ENCODE measurements at places on chromosomes 12 and 14.

- no peak for DNase-seq
Measured at GRCh38 chr12:96326628-96327227, 73.5 kb downstream of the CDK17 start.

DNA sequence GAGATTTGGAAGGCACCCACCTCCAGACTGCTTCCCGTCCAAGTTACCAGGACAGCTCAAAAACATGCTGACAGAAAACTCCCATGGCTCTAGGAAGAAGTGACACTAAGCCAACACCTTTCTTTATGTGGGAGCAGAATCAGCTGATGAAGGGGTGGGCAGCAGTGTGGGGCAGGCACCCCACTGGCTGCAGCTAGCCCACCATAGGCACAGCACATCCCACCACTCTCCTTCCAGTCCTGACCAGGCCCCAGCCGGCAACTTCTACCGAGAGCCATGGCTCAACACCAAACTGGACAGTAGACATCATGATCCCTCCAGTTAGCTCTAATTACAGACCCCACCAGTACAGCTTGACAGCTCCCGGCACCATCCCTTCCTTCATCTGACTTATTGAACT is 45.0 kb downstream of the SH2B3 start:
- DNase-seq: peak; percentile 45

- no peak for DNase-seq
Measured at GRCh38 chr12:65189028-65189718, 19.8 kb downstream of the LEMD3 start.

DNA sequence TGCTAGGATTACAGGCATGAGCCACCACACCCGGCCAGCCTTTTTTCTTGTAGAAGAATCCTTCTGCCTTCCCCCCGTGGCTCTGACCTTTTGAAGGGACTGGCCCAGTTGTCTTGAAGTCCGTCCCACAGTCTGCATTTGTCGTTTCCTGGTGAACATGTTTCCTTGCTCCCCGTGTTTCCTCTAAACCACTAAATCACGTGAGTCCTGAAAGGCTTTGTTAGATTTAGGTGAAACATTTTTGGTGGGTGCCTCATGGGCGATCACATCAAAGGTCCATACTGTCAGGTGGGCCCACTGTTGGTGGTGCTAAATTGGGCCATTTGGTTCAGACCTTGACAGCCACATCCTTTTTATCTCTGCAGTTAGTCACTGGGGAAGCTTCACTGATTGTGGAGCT is 26.3 kb downstream of the MLXIP start:
- DNase-seq: no peak

DNA sequence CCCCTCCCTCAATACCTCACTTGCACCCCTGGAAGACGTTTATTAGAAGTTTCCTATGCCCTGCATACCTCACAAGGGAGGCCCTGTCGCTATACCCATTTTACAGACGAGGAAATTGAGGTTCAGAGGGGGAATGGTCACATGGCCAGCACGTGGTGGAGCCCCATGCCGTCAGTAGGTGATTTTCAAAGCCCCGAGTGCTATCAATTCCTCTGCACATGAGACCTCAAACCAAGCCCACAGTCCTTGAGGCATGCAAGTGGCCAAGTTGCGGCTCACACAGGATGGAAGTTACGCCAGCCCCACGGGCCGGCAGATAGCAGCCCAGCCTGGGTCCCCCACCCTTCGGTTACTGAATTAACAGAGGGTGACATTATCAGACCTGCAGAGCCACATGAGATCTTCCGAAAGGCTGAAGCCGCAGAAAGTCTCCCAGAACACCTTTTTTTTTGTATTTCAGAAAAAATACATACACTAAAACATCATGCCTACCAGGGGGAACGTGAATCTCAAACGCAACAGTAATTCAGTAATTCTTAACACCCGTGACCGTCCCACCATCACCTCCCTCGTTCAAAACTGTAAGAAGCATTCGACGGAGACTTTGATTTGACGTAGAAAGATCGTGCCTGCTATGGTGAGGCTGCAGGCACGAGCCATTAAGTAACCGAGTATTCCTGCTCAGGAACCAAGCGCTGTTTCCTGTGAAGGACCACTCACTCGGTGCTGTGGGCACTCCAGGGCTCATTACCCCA is 129.0 kb downstream of the RFLNA start:
- DNase-seq: no peak

- DNase-seq: no peak
Measured at GRCh38 chr14:100118396-100119011, 40.9 kb downstream of the DEGS2 start.

- DNase-seq: no peak
Measured at GRCh38 chr12:11499806-11500187, 104.4 kb upstream of the PRB2 start.
